Progenitor cell of endocrine pancreas (in vitro differentiated cells): ENCODE measurements at places on chromosomes 5 and 9. TPM values are rescaled to one million over a fixed set of nuclear protein-coding genes. Genes with fewer than 3 reads are reported as not detected.

The ATOSB gene
- total RNA-seq = 17.7 and 19.4 TPM in 2 replicates

DNA sequence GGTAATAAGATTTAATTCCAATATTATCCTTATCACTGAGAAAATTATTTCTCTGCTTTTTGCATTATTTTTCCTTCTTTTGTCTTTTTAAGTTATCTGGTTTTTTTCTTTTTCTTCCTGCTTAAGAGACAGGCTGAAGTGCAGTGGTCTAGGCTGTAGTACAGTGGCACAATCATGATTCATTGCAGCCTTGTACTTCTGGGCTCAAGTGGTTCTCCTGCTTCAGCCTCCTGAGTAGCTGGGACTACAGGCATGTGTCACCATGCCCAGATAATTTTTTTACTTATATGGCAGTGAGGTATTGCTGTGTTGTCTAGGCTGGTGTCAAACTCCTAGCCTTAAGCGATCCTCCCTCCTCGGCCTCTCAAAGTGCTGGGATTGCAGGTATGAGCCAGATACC, 93.9 kb downstream of the SLC44A1 start:
- DNase-seq = no peak

The SMIM32 gene
- 0.79 and 1.1 TPM in 2 replicates for total RNA-seq

DNA sequence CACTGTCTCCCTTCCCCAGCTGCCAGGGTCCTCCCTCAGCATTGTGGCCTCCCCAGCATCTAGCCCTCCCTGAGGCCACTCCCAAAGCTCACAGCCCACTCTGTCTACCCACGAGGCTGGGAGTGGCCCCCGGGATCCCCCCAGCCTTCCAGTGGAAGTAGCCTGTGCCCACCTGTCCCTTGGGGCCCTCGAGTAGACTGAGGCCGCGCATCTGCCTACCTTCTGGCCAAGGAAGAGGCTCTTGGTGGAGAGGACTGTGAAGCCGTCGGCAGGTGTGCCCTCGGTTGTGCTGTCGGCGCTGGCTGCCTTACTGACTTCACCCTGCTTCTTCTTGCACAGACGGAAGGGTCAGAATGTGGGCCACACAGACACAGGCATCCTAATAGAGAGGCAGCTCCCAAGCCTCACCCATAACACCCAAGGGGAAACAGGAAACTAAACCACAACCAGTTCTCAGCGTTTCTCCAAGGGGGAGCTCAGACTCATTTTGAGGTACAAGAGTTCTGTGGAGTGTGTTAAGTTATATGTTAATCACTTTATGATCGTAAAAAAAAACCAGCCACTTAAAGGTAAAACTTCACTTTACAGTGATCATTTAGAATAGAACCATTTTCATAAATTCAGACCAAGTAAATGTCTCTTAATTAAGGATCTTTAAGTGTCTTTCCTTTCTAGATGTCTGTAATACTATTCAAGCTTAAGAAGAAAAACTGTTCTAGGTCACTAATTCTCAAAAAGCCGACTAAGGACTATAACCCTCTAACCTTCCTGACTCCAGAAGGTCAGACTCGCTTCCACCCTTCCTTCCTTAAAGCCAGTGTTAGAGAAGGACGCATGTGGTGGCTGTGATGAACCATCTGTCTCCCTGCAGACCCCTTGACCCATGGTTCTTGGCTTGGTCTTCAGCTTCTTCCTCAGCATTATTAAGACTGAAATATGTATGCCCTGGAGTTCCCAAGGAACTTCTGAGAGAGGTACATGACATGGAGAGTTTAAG, 38.5 kb downstream of the MACROH2A1 start:
- no peak for DNase-seq
